ENCODE measurements at places on chromosomes 12 and 14.

DNA sequence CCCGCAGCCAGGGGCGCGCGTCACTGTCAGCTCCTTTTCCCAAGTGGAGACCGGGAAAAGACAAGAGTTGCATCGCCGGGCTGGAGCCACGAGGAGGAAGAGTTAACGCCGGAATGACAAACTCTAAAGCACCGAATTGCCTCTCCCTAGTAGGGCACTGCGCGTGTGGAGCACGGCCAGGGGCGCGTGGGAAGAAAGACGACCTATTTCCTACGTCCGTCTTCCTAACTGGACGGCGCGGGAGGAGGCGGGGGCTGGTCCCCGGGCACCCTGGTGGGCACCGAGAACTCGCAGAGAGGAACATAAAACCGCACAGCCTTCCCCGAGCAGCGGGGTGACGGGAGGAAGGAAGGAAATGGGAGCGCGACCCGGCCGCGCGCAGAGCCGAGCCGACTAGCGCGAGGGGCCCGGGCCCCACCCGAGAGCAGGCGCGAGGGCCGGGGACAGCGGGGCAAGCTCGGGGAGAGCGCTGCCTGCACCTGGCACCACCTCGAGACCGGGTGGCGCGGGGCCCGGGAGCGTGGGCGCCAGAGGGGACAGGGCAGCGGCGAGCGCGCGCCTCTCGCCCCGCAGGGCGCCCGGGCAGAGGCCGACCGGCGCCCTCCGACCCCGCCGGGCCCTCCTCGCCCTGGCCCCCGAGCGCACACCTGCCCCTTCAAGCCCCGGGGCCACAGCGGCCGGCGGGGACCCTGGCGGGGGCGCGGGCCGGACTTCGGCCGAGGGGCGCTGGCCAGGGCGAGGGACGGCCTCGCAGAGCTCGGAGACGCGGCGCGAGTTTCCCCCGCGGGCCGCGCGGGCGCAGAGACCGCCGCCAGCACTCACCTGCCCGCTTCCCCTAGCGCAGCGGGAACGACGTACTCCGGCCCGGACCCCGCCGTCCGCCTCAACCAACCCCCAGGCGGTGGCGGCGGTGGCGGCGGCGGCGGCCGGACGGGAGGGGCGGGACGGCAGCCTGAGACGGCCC is at the start of gene SETD3:
Gene SETD3 (minus strand): TSS at position 954 of the 964 bp plus-strand sequence. CDS start 15,054 bp downstream, outside the sequence.
- H3K4me3 ChIP-seq, result peak within 1 kb of the TSS; percentile 93
- peak within 1 kb of the TSS; percentile 95 for H3K27ac ChIP-seq

GRCh38 chr14:89654998-89655397 is 238.0 kb upstream of the FOXN3 start:
- H3K27ac ChIP-seq, result no peak overlapping the region
- H3K27me3 ChIP-seq, result no peaks in the 10 kb centered on the region
- H3K36me3 ChIP-seq, result no peaks in the 10 kb centered on the region
- no peak overlapping the region for H3K4me3 ChIP-seq

GRCh38 chr12:128694445-128694844 is 129.3 kb downstream of the SLC15A4 start:
- no peak overlapping the region for H3K27ac ChIP-seq
- H3K4me3 ChIP-seq, result no peak overlapping the region
- DNase-seq, result no peak
- no peaks in the 10 kb centered on the region for H3K27me3 ChIP-seq
- no peaks in the 10 kb centered on the region for H3K4me1 ChIP-seq

GRCh38 chr14:21264025-21264801 is 5.0 kb downstream of the HNRNPC start:
- H3K36me3 ChIP-seq, result peaks cover 45% of the 10 kb centered on the region
- no peaks in the 10 kb centered on the region for H3K27me3 ChIP-seq
- H3K4me1 ChIP-seq, result peaks cover 80% of the 10 kb centered on the region
- DNase-seq, result no peak
- H3K27ac ChIP-seq, result peak overlapping the region; percentile 97
- H3K4me3 ChIP-seq, result no peak overlapping the region

GRCh38 chr14:106843386-106843785 is 1317.0 kb downstream of the TMEM121 start:
- H3K4me1 ChIP-seq, result no peaks in the 10 kb centered on the region
- no peaks in the 10 kb centered on the region for H3K27me3 ChIP-seq
- H3K27ac ChIP-seq, result peak overlapping the region; percentile 79
- no peak for DNase-seq

- no peak for DNase-seq
- H3K36me3 ChIP-seq, result no peaks in the 10 kb centered on the region
- H3K4me1 ChIP-seq, result no peaks in the 10 kb centered on the region
- no peak overlapping the region for H3K27ac ChIP-seq
- no peak overlapping the region for H3K4me3 ChIP-seq
Measured at GRCh38 chr14:29654901-29655550, 272.6 kb downstream of the PRKD1 start.

DNA sequence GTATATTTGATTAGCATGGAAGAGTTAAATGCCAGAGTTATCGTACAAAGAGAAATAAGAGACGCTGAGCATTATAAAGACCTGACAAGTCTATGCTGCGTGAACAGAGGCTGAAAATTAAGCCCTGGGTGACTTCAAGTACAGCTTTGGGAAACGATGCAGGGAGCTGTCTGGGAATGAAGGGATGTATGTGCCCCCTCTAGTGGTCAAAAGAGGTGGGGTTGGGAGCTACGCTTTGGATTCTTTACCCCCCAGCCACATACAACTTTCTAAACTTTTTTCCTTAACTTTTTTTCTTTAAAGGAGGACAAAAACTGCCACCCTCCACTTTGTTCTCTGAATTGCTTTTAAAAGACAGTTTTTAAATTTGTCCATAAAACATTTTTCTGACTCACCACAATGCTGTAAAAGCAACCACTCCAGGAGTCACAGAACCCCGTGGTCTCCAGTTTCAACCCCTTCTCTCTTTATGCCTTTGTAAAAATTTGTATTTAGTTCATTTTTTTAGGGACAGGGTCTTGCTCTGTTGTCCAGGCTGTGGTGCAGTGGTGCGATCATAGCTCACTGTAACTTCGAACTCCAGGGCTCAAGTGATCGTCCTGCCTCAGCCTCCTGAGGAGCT is 59.4 kb downstream of the ZNF664 start:
- H3K4me3 ChIP-seq, result no peak overlapping the region
- peaks cover 13% of the 10 kb centered on the region for H3K4me1 ChIP-seq
- H3K36me3 ChIP-seq, result no peaks in the 10 kb centered on the region

DNA sequence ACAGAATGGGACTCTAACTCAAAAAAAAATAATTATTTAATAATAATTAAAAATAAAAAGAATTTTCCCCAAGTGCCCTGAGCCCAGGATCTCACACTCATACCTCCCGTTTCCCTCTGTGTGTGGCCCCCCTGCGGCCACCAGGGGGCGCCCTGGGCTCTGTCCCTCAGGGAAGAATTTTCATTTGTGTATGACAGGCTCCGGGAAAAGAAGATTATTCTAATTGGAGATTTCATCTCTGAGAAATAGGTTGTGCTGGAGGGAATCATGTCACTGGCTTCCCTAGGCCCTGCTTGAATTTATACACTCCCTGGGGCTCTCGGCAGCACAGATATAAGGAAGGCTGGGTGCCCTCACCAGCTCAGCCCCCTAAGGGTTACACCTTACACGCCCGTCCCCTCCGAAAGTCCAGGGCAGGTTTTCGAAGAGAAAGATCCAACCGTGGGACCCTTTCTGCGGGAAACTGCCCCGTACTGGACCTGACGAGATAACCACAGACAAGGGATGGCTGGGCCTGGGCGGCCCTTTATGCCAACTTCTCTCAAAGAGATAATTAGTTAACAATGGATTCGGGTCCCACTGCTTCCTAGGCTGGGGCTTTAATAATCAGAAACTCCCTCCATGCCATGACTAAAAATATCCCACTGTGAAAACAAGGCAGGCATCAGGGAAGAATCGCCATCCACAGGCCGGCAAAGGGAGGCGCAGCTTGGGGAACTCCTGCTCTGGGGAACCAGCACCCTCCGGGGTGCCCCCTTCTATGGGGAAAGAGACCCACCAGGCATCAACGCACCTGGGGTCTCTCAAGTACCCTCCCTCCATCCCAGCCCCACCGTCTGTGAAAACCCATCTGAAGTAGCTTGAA is 80.7 kb downstream of the KDM2B start:
- no peaks in the 10 kb centered on the region for H3K36me3 ChIP-seq
- H3K27ac ChIP-seq, result peak overlapping the region; percentile 70
- peaks cover 8% of the 10 kb centered on the region for H3K4me1 ChIP-seq
- H3K27me3 ChIP-seq, result no peaks in the 10 kb centered on the region
- DNase-seq, result peak; percentile 73

All from gastrocnemius medialis (tissue), 4 donors.